ENCODE measurements at places on chromosomes 1 and 21. TPM values are rescaled to one million over a fixed set of nuclear protein-coding genes. Genes with fewer than 3 reads are reported as not detected.

- no peak overlapping the region for H3K27ac ChIP-seq
- H3K4me1 ChIP-seq = no peaks in the 10 kb centered on the region
- H3K27me3 ChIP-seq = peaks cover 4% of the 10 kb centered on the region
- H3K36me3 ChIP-seq = no peaks in the 10 kb centered on the region
- H3K4me3 ChIP-seq = no peak overlapping the region
- DNase-seq = no peak
Observed at GRCh38 chr1:239706245-239706892, 320.0 kb downstream of the CHRM3 start.

Gene KIAA1614
- total RNA-seq = 6.4 TPM

DNA sequence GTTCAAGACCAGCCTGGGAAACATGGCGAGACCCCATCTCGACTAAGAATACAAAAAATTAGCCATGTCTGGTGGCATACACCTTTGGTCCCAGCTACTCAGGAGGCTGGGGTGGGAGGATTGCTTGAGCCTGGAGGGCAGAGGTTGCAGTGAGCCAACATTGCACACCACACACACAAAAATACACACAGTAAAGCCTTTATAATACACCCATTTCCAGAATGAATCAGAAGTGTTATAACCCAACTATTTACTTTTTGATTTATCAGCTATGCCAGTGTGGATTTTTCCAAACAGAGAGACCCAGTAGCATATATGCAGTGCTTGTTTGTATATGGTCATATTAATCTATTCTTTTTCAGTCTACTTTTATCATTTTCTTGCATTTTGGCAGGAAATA lies 200.1 kb downstream of the ZP4 start:
- no peaks in the 10 kb centered on the region for H3K27me3 ChIP-seq
- H3K27ac ChIP-seq = peak overlapping the region; percentile 33
- H3K4me1 ChIP-seq = no peaks in the 10 kb centered on the region
- no peaks in the 10 kb centered on the region for H3K36me3 ChIP-seq
- DNase-seq = no peak

DNA sequence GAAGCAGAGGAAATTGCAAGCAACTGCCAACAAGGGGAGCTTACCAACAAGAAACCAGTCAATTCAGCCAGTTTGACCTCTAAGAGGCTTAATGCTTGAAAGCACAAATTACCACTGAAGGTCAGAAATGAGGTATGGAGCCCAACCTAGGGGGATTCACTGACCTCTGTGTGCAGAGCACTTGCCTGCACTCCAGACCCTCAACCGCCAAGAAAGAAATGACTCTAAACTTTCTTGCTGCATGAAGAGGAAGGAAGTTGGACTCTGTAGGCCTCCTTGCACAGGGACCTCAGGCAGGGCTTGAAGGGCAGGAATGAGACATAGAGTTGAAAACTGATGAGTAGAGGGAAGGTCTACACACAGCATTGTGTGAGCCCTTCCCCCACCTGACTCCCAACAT lies 10.0 kb downstream of the ARMH1 start:
- H3K4me3 ChIP-seq = no peak overlapping the region
- no peaks in the 10 kb centered on the region for H3K4me1 ChIP-seq
- no peak overlapping the region for H3K27ac ChIP-seq
- no peaks in the 10 kb centered on the region for H3K27me3 ChIP-seq

GRCh38 chr1:98884864-98885263 lies 119.8 kb downstream of the PLPPR5 start:
- no peak overlapping the region for H3K4me3 ChIP-seq
- H3K27me3 ChIP-seq = no peaks in the 10 kb centered on the region
- no peak overlapping the region for H3K27ac ChIP-seq
- no peaks in the 10 kb centered on the region for H3K36me3 ChIP-seq
- DNase-seq = no peak

All from lung (tissue), 17 donors.